ENCODE measurements at places on chromosomes 6 and 20. TPM values are rescaled to one million over a fixed set of nuclear protein-coding genes. Genes with fewer than 3 reads are reported as not detected.

RFX6 gene
- total RNA-seq: 1.5 TPM

SLC17A9 gene
- 2.4 TPM for total RNA-seq

ADGRF5 gene
- 339 TPM for total RNA-seq

FAM110A gene
- 17.9 TPM for total RNA-seq

BPIFA2 gene
- total RNA-seq: not detected

MEI4 gene
- not detected for total RNA-seq

NOX3 gene
- total RNA-seq: not detected

FOXF2 gene
- 22.9 TPM for total RNA-seq

LTB gene
- total RNA-seq: 14.6 TPM

FABP7 gene
- total RNA-seq: 10.4 TPM

LINC00237 gene
- total RNA-seq: not detected

- H3K36me3 ChIP-seq: no peaks in the 10 kb centered on the region
- DNase-seq: no peak
- H3K27ac ChIP-seq: no peak overlapping the region
- no peaks in the 10 kb centered on the region for H3K27me3 ChIP-seq
- no peaks in the 10 kb centered on the region for H3K4me1 ChIP-seq
These were observed 84.2 kb downstream of the MYB start for GRCh38 chr6:135265278-135265677.

- no peak for DNase-seq
- no peaks in the 10 kb centered on the region for H3K27me3 ChIP-seq
- H3K27ac ChIP-seq: peak overlapping the region; percentile 83
- peaks cover 23% of the 10 kb centered on the region for H3K4me1 ChIP-seq
- no peaks in the 10 kb centered on the region for H3K36me3 ChIP-seq
- no peak overlapping the region for H3K4me3 ChIP-seq
These were observed 28.1 kb downstream of the TOX2 start for GRCh38 chr20:43942667-43943285.

DNA sequence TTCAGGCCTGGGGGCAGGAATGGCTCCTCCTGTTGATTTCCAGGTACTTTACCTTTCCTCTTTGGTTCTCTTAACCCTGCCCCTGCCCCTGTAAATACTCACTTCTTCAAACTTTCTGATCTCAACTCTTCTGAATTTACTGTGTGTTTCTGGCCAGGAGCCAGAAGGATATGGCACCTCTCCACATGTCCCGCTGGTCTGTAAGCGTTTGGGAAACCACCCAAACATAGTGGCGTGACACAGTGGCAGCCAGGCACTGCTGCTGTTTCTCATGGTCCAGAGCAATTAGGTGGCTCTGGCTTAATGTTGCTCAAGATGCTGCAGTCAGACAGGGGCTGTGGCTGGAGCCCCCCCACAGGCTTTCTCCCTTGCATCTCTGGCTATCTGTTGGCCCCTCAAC lies 374.5 kb downstream of the RNGTT start:
- no peak overlapping the region for H3K27ac ChIP-seq
- no peaks in the 10 kb centered on the region for H3K4me1 ChIP-seq
- DNase-seq: no peak
- H3K36me3 ChIP-seq: no peaks in the 10 kb centered on the region
- H3K27me3 ChIP-seq: no peaks in the 10 kb centered on the region
- no peak overlapping the region for H3K4me3 ChIP-seq

GRCh38 chr6:158568549-158568948 lies 8.7 kb downstream of the TMEM181 start:
- no peak for DNase-seq
- no peak overlapping the region for H3K27ac ChIP-seq
- no peaks in the 10 kb centered on the region for H3K27me3 ChIP-seq
- H3K4me1 ChIP-seq: no peaks in the 10 kb centered on the region

DNA sequence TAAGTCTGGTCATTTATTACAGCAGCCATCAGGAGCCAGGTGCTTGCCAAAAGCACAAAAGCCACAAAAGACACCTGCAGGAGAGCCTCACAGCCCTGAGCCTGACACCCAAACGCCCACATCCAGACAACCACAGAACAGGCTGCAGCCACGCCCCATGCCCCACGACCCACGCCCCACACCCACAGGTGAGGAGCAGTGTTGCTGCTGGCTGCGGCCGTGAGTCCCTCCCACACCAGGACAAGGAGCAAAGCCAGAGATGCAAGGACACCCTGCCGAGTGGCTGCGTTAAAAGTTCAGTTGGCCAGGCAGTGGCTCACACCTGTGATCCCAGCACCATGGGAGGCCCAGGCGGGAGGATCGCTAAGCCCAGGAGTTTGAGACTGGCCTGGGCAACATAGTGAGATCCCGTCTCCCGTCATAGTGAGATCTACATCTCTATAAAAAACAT lies 43.0 kb downstream of the SLC2A4RG start:
- no peaks in the 10 kb centered on the region for H3K36me3 ChIP-seq
- H3K27ac ChIP-seq: no peak overlapping the region
- no peak for DNase-seq
- no peaks in the 10 kb centered on the region for H3K4me1 ChIP-seq
- no peaks in the 10 kb centered on the region for H3K27me3 ChIP-seq

GRCh38 chr6:36780442-36781177 lies 58.6 kb downstream of the CPNE5 start:
- H3K27ac ChIP-seq: no peak overlapping the region
- H3K4me3 ChIP-seq: no peak overlapping the region
- no peaks in the 10 kb centered on the region for H3K27me3 ChIP-seq
- H3K4me1 ChIP-seq: peaks cover 7% of the 10 kb centered on the region

- H3K4me3 ChIP-seq: no peak overlapping the region
- H3K27me3 ChIP-seq: no peaks in the 10 kb centered on the region
- H3K4me1 ChIP-seq: no peaks in the 10 kb centered on the region
- no peaks in the 10 kb centered on the region for H3K36me3 ChIP-seq
These were observed 193.9 kb upstream of the EYS start for GRCh38 chr6:65900928-65901327.

GRCh38 chr20:33065785-33066184 lies 12.1 kb downstream of the BPIFB3 start:
- no peaks in the 10 kb centered on the region for H3K27me3 ChIP-seq
- no peak for DNase-seq
- H3K4me3 ChIP-seq: no peak overlapping the region
- H3K4me1 ChIP-seq: no peaks in the 10 kb centered on the region

DNA sequence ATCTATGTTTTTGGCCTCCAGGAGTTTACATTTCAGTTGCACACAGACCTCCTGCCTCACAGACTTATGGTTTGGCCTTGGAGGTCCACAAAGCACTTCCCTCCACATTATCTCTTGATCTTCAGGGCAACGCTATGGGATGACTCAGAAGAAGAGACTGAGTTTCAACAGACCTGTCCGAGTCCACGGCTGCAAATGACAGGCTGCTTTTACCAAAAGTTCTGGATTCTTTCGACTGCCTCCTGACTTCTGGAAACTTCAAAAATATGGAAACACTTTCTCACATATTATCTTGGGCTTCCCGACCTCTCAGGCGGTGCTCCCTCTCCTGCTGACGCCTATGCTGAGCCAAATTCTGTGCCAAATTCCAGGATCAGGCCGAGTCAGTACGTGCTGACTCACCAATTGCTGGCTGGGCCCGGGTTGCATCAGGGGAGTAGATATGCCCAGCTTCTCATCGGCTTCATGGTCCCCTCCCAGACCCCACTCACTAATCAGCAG lies 190.2 kb downstream of the BMP7 start:
- DNase-seq: no peak
- H3K4me1 ChIP-seq: no peaks in the 10 kb centered on the region
- no peaks in the 10 kb centered on the region for H3K27me3 ChIP-seq
- no peak overlapping the region for H3K27ac ChIP-seq
- H3K36me3 ChIP-seq: no peaks in the 10 kb centered on the region

GRCh38 chr6:128979071-128979470 lies 96.1 kb downstream of the LAMA2 start:
- no peaks in the 10 kb centered on the region for H3K36me3 ChIP-seq
- no peak for DNase-seq
- no peak overlapping the region for H3K4me3 ChIP-seq

- no peaks in the 10 kb centered on the region for H3K27me3 ChIP-seq
- DNase-seq: no peak
- no peak overlapping the region for H3K4me3 ChIP-seq
These were observed 26.0 kb downstream of the TBC1D7 start for GRCh38 chr6:13302291-13302690.

- H3K4me3 ChIP-seq: no peak overlapping the region
- no peak overlapping the region for H3K27ac ChIP-seq
- no peak for DNase-seq
These were observed 53.0 kb downstream of the TNFAIP3 start for GRCh38 chr6:137919837-137920730.

DNA sequence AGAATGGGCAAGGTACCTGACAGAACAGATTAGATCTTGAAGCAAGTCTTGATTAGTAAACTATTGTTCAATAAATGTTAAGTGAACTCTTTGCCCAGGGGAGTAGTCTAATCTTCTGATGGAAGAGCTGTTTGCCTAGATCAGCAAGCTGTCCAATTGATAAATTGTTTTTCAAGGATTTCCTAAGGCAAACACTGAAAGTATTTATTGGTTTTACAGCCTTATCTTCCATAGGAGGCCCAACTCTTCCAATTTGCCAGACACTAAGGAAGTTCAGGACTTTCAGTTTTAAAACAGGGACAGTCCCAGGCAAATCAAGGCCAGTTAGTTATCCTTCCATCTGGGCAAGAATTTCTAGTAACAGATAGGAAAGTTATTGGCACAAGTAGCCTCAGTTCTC lies 1.8 kb upstream of the C6orf163 start:
- H3K36me3 ChIP-seq: peaks cover 6% of the 10 kb centered on the region
- DNase-seq: no peak
- H3K4me3 ChIP-seq: no peak overlapping the region

DNA sequence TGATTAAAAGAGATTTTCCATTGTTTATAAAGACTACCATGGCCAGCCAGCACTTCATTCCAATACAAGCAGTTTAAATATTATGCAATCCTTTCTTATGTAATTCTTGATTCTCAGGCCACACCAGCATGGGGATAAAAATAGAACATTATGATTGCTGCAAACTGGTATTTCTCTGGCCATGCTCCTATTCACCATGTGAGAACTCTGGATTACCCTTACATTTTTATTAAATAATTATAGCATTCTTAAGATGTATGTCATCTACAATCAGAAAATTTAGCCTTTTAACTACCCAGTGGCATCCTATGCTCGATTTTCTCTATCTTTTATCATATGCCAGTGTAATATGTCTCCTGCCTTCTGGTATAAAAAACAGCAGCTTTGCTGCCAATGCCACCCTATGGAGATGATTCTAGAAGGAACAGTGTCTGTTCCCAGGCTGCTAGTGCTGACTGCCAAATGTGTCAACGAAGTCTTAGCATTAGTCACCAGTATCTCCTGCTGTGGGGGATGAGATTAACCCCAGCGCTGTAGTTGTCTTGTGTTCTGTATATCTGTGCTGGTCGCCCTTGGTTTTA lies 501.4 kb downstream of the BCKDHB start:
- H3K4me3 ChIP-seq: no peak overlapping the region
- DNase-seq: peak; percentile 76
- H3K27me3 ChIP-seq: no peaks in the 10 kb centered on the region
- H3K4me1 ChIP-seq: no peaks in the 10 kb centered on the region
- H3K27ac ChIP-seq: no peak overlapping the region

Measured in lung (tissue), 17 donors.